ENCODE measurements at places on chromosomes 1 and 21.

- no peak for DNase-seq
Measured at GRCh38 chr1:156866249-156866909, 5.7 kb downstream of the NTRK1 start.

DNA sequence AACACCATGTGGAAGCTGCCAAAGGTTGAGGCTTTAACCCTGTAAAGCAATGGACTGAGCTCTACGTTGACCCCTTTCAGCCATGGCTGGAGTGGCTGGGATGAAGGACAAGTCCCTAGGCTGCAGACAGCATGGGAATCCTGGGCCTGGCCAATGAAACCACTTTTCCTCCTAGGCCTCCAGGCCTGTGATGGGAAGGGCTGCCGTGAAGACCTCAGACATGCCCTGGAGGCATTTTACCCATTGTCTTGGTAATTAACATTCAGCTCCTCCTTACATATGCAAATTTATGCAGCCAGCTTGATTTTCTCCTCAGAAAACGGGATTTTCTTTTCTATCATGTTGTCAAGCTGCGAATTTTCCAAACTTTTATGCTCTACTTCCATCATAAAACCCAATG is 214.5 kb downstream of the RGS7 start:
- DNase-seq, result no peak

- DNase-seq, result no peak
Measured at GRCh38 chr1:215263636-215264035, 181.1 kb downstream of the KCNK2 start.

- DNase-seq, result no peak
Measured at GRCh38 chr1:65949230-65949626, 156.5 kb downstream of the PDE4B start.

GRCh38 chr1:51313268-51313852 is 17.0 kb downstream of the TTC39A start:
- DNase-seq, result no peak

GRCh38 chr1:7940745-7941436 is at the start of gene TNFRSF9:
Gene TNFRSF9 (minus strand): TSS chr1:7940839. CDS start chr1:7939994, 845 bp downstream.
- DNase-seq, result peak; percentile 86

GRCh38 chr1:108601708-108602410 is 42.0 kb downstream of the EEIG2 start:
- no peak for DNase-seq

DNA sequence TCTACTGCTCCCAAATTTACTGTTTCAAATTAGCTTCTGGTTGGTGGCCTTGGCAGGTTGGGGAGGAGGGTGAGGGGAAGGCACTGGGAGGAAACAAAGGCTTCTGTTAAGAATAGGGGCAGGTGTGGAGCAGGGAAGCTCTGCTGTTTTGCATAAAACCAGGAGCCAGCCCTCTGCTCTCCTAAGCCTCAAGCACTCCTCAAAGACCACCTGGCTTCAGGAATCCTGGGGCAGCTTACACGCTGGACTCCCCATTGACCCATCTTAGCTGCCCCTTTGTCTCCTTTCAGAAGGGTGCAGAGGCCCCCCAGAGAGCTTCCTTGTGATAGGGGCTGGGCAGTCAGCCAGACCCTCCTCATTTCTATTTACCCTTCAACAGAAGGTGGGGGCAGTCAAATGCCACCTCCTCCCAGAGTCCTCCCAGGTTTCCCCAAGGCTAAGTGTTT is 11.5 kb upstream of the DHRS3 start:
- no peak for DNase-seq

Measured in stimulated activated CD8-positive, alpha-beta memory T cell treated with anti-CD3 and anti-CD28 coated beads, Interleukin-4, amount 100 ng/mL, for 24 hours (primary cell).